Heart right ventricle (tissue), 16 donors: ENCODE measurements at places on chromosomes 7 and 10. TPM values are rescaled to one million over a fixed set of nuclear protein-coding genes. Genes with fewer than 3 reads are reported as not detected.
A peak's percentile ranks its signal among the peaks of the same experiment; 100 is the strongest.

GPR37 gene
- total RNA-seq, result not detected

CYP26C1 gene
- total RNA-seq, result not detected

MSS51 gene
- 8.3 TPM for total RNA-seq

STEAP1 gene
- total RNA-seq, result 0.31 TPM

HECW1 gene
- not detected for total RNA-seq

DNA sequence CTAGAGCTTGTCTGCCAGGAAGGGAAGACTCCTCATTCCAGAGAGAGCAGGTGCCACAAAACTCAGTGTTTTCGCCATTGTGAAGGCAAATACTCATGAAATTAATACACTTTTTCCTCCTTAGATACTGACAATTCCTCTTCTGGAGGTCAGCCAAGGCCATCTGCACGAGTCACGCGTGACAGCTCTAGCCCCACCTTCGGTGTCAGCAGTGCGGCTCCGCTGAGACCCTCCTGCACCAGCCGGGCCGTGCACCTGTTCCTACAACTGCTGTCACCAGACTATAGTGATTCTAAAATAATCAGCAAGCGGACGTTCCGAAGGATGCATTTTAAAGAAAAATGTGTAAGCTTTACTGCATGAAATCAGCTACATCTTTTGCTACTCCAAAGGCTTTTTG, 127.7 kb downstream of the DIP2C start:
- no peaks in the 10 kb centered on the region for H3K36me3 ChIP-seq
- DNase-seq, result no peak
- H3K27ac ChIP-seq, result no peak overlapping the region
- H3K4me3 ChIP-seq, result no peak overlapping the region
- no peaks in the 10 kb centered on the region for H3K27me3 ChIP-seq

GRCh38 chr10:124177180-124177518, 83.8 kb upstream of the CHST15 start:
- no peaks in the 10 kb centered on the region for H3K4me1 ChIP-seq
- H3K27me3 ChIP-seq, result peaks cover 5% of the 10 kb centered on the region
- no peak for DNase-seq
- H3K36me3 ChIP-seq, result no peaks in the 10 kb centered on the region

GRCh38 chr10:120770496-120770895, 80.7 kb upstream of the WDR11 start:
- no peak for DNase-seq
- H3K27ac ChIP-seq, result no peak overlapping the region
- peaks cover 4% of the 10 kb centered on the region for H3K27me3 ChIP-seq
- H3K4me1 ChIP-seq, result no peaks in the 10 kb centered on the region
- H3K4me3 ChIP-seq, result no peak overlapping the region
- H3K36me3 ChIP-seq, result no peaks in the 10 kb centered on the region

GRCh38 chr10:31590023-31590800, 271.2 kb downstream of the ZEB1 start:
- no peak for DNase-seq
- H3K4me1 ChIP-seq, result peaks cover 6% of the 10 kb centered on the region
- H3K4me3 ChIP-seq, result no peak overlapping the region
- H3K27ac ChIP-seq, result no peak overlapping the region
- H3K27me3 ChIP-seq, result no peaks in the 10 kb centered on the region
- no peaks in the 10 kb centered on the region for H3K36me3 ChIP-seq

DNA sequence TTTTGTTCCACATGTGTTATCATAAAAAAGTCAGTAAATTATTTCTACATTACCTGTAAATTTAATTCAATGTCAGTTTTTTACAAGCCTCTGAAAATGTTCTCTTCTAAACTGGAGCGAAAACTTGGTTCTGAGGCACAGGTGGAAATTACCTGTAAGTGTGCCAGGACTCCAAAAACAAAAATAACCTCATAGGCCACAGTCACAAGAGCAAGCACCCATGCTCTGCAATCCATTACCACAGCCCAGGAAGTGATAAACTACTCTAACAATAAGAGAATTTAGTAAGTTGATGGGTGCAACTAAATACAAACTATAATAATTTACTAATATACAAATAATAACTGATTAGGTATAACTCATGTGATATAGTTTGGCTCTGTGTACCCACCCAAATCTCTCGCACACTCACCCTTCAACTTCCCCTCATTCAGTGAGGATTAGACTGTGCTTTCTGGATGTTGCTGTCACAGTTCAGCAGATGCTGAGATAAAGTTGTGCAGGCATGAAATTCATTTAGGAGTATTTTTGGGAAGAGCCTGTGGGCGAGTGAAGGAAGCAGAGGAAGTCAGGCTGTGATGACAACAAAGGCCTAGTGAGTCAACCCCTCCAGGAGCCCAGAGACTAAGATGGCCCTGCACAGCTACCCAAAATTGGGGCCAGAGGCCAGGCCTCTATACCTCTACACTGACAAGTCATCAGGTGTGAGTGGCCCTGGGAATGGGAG, 16.3 kb upstream of the GIMAP6 start:
- no peak overlapping the region for H3K27ac ChIP-seq
- H3K27me3 ChIP-seq, result no peaks in the 10 kb centered on the region
- DNase-seq, result no peak
- H3K36me3 ChIP-seq, result no peaks in the 10 kb centered on the region
- H3K4me3 ChIP-seq, result no peak overlapping the region

GRCh38 chr10:129390147-129390546, 76.9 kb upstream of the MGMT start:
- no peak for DNase-seq
- H3K4me3 ChIP-seq, result no peak overlapping the region
- no peaks in the 10 kb centered on the region for H3K27me3 ChIP-seq

GRCh38 chr10:128029731-128030369, 96.4 kb downstream of the MKI67 start:
- H3K27ac ChIP-seq, result no peak overlapping the region
- no peaks in the 10 kb centered on the region for H3K27me3 ChIP-seq
- no peak for DNase-seq
- no peak overlapping the region for H3K4me3 ChIP-seq
- no peaks in the 10 kb centered on the region for H3K36me3 ChIP-seq

- H3K27ac ChIP-seq, result no peak overlapping the region
- no peak overlapping the region for H3K4me3 ChIP-seq
- no peak for DNase-seq
- no peaks in the 10 kb centered on the region for H3K4me1 ChIP-seq
- no peaks in the 10 kb centered on the region for H3K36me3 ChIP-seq
Measured at GRCh38 chr10:96714031-96714590, 6.2 kb downstream of the PIK3AP1 start.

DNA sequence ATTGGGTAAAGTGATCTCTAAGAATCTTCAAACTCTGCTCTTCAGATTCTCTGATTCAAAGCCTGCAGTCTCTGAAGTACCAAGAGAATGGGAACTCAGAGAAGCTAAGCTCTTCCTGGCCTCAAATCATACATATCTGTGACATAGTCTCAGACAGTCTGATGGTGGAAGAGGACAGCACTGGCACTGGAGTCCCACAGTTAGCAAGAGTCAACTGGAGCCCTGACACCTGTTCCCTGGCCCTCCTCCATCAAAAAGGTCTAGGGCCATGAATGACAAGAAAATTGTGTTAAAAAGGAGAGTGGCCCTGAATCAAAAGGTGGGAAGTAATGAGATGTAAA, 37.7 kb downstream of the PRSS2 start:
- H3K36me3 ChIP-seq, result no peaks in the 10 kb centered on the region
- H3K4me1 ChIP-seq, result no peaks in the 10 kb centered on the region
- H3K4me3 ChIP-seq, result no peak overlapping the region
- H3K27ac ChIP-seq, result no peak overlapping the region
- no peak for DNase-seq

GRCh38 chr10:66637273-66638036, 288.4 kb upstream of the LRRTM3 start:
- DNase-seq, result peak; percentile 11
- no peaks in the 10 kb centered on the region for H3K4me1 ChIP-seq
- H3K4me3 ChIP-seq, result no peak overlapping the region
- no peaks in the 10 kb centered on the region for H3K36me3 ChIP-seq
- H3K27me3 ChIP-seq, result no peaks in the 10 kb centered on the region
- H3K27ac ChIP-seq, result no peak overlapping the region

GRCh38 chr10:1128115-1128514, 71.9 kb downstream of the WDR37 start:
- H3K27ac ChIP-seq, result no peak overlapping the region
- DNase-seq, result no peak
- H3K27me3 ChIP-seq, result no peaks in the 10 kb centered on the region
- no peaks in the 10 kb centered on the region for H3K4me1 ChIP-seq
- H3K4me3 ChIP-seq, result no peak overlapping the region
- peaks cover 50% of the 10 kb centered on the region for H3K36me3 ChIP-seq

GRCh38 chr7:158164101-158165095, 423.2 kb downstream of the PTPRN2 start:
- H3K27me3 ChIP-seq, result no peaks in the 10 kb centered on the region
- no peaks in the 10 kb centered on the region for H3K36me3 ChIP-seq
- H3K27ac ChIP-seq, result no peak overlapping the region
- DNase-seq, result no peak

- no peak for DNase-seq
- H3K4me1 ChIP-seq, result no peaks in the 10 kb centered on the region
- H3K36me3 ChIP-seq, result no peaks in the 10 kb centered on the region
- no peak overlapping the region for H3K4me3 ChIP-seq
Measured at GRCh38 chr7:155851892-155852291, 39.6 kb upstream of the SHH start.

- no peaks in the 10 kb centered on the region for H3K36me3 ChIP-seq
- no peak overlapping the region for H3K27ac ChIP-seq
- no peaks in the 10 kb centered on the region for H3K4me1 ChIP-seq
- no peaks in the 10 kb centered on the region for H3K27me3 ChIP-seq
- DNase-seq, result no peak
Measured at GRCh38 chr7:31105256-31105950, 53.3 kb downstream of the ADCYAP1R1 start.

- no peaks in the 10 kb centered on the region for H3K27me3 ChIP-seq
- peaks cover 10% of the 10 kb centered on the region for H3K4me1 ChIP-seq
- H3K36me3 ChIP-seq, result no peaks in the 10 kb centered on the region
- H3K27ac ChIP-seq, result no peak overlapping the region
- no peak overlapping the region for H3K4me3 ChIP-seq
- DNase-seq, result no peak
Measured at GRCh38 chr7:33753881-33754525, 151.3 kb upstream of the BMPER start.

DNA sequence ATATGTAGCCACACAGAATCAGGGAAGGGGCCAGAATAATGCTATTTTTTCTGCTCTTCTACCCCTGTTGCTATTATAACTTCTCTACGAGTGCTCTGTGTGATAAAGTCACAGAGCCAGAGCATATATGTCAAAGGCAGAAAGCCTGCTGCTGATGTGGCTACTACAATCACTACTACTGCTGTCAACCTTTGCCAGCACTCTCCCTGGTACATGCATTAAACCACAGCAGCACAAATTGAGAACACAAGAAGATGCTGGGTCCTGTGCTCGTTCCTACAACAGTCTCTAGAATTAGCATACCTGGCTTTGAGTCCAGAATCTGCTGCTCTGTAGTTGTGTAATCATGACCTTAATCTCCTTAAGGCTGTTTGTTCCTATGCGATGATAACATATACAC, 108.6 kb downstream of the SEMA3A start:
- no peaks in the 10 kb centered on the region for H3K36me3 ChIP-seq
- DNase-seq, result no peak
- no peaks in the 10 kb centered on the region for H3K27me3 ChIP-seq

DNA sequence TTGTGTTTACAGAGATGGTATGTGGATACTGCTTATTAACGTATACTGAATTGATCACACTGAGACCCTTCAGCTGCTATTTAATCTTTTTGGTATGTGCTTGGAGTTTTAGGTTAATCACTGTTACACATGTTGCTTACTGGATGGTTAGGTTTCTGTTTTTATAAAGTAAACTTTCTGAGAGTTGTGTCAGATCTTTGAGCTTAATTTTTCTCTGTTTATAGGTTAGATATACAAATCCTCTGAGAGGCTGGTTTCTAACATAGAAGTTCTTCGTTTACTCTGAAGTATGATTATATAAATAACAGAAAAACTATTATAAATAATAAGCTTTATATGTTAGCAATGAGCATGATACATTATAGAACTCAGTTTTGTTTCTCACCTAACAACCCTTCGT, 123.1 kb downstream of the NSUN6 start:
- no peaks in the 10 kb centered on the region for H3K27me3 ChIP-seq
- no peak overlapping the region for H3K27ac ChIP-seq
- peaks cover 13% of the 10 kb centered on the region for H3K4me1 ChIP-seq
- no peak for DNase-seq

- H3K27me3 ChIP-seq, result no peaks in the 10 kb centered on the region
- H3K27ac ChIP-seq, result no peak overlapping the region
- no peak overlapping the region for H3K4me3 ChIP-seq
- H3K4me1 ChIP-seq, result no peaks in the 10 kb centered on the region
- DNase-seq, result no peak
Measured at GRCh38 chr10:63094405-63094804, 38.7 kb upstream of the NRBF2 start.

GRCh38 chr10:89342206-89342958, 14.6 kb downstream of the IFIT3 start:
- DNase-seq, result peak; percentile 64
- no peak overlapping the region for H3K4me3 ChIP-seq
- peaks cover 18% of the 10 kb centered on the region for H3K4me1 ChIP-seq
- no peaks in the 10 kb centered on the region for H3K27me3 ChIP-seq
- peaks cover 45% of the 10 kb centered on the region for H3K36me3 ChIP-seq

DNA sequence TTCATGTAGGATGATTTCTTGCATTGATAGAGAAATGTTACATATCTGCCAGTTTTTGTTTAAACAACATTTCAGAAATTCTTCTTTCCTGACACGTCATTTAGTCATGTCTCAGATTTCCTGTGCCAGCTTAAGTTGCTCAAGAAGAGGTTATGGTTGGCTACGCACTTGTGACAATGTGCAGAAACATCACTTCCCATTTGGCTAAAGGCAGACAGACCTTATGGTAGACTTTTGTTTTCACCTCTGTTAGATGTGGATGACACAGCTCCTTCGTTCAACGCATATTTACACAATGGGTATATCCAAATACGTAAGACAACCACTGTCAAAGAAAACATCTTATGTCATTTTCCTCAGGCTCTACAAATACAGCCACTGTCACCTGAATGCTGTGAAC, 125.8 kb downstream of the DOCK4 start:
- no peaks in the 10 kb centered on the region for H3K27me3 ChIP-seq
- no peak overlapping the region for H3K4me3 ChIP-seq
- H3K36me3 ChIP-seq, result no peaks in the 10 kb centered on the region
- DNase-seq, result no peak
- H3K27ac ChIP-seq, result no peak overlapping the region
- peaks cover 57% of the 10 kb centered on the region for H3K4me1 ChIP-seq
